ENCODE measurements at places on chromosomes 16 and 17.

DNA sequence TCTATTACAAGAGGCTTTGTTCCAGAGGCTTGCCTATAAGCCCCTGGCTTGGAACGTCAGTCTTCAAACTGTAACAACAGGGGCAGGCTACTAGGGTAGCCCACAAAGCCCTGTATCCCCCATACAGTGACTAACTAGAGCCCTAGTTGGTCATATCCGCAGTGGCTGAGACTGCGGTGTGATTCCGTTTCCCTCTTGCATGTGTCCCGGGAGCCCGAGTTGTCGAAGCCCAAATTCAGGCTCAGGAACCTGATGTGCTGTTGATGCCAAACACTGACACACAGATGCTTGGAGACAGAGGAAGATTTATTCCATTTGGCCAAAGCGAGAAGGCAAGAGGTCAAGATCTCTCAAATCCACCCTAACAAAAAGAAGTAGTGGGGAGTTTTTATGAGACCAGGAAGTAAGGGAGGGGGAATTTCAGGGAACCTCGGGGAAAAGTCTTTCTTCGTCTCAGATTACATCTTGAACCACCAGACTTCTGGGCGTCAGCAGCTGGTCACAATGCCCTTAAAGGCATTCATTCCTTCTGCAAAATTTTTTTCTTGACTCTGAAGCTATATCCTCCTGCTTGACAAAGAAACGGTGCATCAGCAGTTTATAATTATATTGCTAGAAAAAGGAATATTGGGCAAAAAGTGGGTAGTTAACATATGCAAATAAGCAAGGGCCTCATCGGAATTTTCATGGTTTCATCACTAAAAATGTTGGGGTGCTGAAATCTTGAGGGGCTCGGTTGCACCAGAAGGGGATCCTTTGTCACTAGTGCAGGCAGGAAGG, 879 bp downstream of the SLFN5 start:
- DNase-seq = peak; percentile 11

DNA sequence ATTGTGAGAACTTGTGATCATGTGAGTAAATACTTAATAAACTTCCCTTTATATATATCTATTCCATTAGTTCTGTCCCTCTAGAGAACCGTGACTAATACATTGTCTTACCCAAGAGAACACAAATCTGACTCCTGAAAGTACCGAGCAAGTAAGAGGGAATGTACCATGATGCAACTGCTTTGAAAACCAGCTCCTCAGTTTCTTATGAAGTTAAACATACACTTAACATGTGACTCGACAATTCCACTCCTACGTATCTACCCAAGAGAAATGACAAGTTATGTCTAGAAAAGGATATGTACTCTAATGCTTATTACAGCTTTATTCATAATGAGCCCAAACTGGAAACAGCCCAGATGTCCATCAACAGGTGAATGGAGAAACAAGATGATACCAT, 8.8 kb upstream of the GJD3 start:
- DNase-seq = no peak

- DNase-seq = no peak
These were observed 51.3 kb downstream of the FTO start for GRCh38 chr16:53755026-53755910.

DNA sequence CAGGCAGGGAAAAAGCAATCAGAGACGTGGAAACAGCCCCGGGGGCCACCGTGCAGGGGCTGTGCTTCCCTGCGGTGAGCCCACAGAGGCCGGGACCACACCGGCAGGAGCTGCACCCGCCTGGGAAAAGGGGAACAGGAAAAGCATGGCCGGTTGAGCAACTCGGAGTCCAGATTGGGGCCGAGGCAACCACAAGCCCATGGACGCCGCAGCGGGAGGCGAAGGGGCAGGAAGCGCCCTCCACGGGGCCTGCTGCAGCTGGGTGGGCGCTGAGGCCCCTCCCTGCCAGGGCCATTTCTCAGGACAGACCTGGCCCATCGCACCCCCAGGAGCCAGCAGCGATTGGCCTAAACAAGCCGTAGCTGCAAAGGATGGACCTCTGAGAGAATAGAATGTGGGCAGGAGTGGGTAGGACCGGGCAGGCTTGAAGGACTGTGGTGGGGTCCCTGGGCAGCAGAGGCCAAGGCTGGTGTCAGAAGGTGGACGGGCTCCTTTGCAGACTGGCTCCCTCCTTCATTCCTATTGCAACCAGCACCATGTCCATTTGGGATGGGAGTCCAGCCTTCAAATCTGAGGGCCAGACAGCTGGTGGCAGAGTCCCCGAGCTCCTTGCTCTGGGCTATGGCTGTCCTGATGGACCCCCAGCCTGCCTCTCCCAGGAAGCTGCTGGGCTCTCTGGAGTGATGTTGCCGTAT, 30.4 kb downstream of the COX4I1 start:
- DNase-seq = no peak

DNA sequence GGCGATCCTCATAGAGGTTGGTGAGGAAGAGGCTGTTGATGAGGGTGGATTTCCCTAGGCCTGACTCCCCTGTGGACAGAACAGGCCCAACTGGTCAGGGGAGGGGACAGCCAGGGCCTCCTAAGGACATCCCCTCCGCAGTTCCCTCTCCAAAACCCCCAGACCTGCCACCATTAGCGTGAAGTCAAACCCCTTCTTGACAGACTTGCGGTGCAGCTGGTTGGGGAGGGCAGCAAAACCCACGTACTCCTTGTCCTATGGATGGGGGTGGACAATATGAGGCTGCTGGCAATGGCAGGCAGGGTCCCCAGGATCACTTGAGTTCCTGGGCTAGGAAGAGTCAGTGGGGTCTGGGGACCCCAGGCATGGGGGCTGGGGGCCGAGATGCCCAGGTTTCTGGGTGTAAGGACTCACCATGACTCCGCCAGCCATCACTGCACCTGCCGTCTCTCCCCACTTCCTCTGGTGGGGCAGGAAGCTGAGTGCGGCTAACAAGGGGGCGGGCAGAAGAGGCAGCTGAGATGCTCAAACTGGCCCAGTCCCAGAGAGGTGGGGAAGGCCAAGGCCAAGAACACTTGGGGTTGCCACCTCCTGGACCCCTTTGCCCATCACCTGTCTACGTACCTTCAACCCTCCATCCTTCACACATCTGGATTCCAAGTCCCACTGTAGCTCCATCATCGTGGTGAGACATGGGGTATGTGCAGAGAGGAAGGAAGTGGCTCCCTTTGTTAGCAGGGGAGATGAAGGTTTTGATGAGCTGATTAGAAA, at the start of gene SEPTIN1:
SEPTIN1 (minus strand) TSS at position 451 of the 771 bp plus-strand sequence; CDS start at position 432, 19 bp downstream.
- peak; percentile 41 for DNase-seq

- no peak for DNase-seq
These were observed 67.9 kb downstream of the N4BP1 start for GRCh38 chr16:48542020-48542473.

DNA sequence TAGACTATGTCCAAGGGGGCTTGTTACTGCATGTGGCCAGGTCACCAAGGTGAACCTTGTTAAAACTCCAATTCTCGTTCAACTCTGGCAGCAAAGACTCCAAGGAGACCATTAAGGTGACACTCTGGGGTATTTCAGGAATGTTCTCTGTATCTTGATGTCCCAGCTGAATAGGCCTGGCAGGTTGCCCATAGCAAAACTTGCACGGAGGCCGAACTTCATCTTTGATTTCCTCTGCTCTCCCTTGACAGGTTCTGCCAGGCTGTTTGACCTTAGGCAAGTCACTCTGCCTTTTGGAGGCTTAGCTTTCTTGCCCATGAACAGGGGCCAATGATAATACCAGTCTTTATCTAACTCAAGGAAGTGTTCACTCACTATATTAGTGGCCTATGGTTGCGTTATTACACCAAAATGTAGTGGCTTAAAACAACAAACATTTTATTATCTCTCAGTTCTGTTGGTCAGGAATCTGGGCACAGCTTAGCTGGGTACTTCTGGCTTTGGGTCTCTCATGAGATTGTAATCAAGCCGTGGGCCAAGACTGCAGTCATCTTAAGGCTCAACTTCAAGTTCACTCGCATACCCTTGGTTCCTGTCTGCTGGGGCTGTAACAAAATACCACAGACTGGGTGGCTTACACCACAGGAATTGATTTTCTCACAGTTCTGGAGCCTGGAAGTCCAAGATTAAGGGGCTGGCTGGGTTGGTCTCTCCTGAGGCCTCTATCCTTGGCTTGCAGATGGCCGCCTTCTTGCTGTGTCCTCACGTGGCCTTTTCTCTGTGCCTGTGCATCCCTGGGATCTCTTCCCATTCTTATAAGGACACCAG, 168.5 kb downstream of the UTP18 start:
- no peak for DNase-seq

- DNase-seq = no peak
These were observed 46.3 kb downstream of the MRC2 start for GRCh38 chr17:62673614-62674362.

DNA sequence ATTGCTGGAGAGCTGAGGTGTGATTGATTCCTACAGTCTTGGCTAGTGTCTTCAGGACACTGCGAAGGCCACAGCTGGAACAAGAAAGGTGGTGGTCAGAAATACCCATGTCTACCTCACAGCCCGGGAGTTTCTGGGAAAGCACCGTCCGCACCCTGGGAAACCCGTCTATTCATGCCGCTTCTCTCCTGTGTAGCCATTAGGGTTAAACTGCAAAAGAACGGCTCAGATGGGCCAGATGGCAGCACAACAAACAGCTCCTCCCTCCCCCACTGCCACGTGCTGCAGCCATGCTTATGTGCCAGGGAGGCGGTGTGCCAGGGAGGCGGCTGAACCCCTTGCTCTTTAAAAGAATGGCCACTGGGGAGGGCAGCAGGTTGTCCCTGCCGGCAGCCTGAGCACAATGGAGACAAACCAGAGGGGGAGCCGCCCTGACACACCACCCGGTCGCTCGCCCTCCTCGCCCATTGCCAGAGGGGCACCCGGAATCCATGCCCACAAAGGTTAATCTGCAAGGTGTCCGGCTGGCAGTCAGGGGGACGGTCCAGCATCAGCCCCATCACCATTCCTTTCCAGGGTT, 65.2 kb downstream of the CYTH1 start:
- peak; percentile 21 for DNase-seq

DNA sequence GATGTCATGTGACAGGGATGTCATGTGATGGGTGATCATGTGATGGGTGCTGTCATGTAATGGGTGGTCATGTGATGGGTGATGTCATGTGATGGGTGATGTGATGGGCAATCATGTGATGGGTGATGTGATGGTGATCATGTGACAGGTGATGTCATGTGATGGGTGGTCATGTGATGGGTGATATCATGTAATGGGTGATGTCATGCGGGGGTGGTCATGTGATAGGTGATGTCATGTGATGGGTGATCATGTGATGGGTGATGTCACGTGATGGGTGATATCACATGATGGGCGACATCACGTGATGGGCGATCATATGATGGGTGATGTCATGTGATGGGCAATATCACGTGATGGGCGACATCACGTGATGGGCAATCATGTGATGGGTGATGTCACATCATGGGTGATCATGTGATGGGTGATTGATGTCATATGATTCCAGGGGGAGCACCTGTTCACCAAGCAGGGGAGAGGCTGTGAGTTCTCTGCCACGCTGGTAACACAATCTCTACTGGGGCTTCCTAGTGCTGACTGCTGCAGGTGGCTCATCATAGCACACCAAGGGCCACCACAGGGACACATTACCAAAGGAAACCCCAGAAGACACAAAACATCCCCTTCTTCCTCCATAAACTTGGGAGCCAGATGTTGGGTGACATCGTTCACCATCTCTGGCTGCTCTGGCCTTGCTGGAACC, 16.5 kb downstream of the CD300LB start:
- DNase-seq = no peak

- no peak for DNase-seq
These were observed 26.5 kb upstream of the C16orf87 start for GRCh38 chr16:46857368-46857945.

DNA sequence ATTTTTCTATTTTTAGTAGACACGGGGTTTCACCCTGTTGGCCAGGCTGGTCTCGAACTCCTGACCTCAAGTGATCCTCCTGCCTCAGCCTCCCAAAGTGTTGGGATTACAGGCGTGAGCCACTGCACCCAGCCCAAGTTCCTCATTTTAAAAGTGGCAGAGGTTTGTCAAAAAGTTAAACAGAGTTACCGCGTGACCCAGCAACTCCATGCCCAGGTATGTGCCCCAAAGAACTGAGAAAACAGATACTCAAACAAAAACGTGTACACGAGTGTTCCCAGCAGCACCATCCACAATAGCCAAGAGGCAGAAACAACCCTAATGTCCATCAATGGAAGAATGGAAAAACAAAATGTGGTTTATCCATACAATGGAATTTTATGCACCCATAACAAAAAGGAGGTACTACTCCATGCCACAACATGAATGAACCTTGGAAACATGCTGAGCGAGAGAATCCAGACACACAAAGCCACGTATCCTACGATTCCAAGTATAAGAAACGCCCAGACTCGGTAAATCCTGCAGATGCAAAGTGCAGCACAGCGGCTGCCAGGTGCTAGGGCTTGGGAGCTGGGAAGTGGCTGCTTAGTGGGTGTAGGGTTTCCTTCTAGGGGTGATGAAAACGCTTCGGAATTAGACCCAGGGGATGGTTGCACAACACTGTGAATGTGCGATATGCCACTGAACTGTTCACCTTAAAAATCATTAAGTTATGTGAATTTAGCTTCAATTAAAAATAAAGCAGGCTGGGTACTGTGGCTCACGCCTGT, 24.8 kb downstream of the ADCY9 start:
- no peak for DNase-seq

DNA sequence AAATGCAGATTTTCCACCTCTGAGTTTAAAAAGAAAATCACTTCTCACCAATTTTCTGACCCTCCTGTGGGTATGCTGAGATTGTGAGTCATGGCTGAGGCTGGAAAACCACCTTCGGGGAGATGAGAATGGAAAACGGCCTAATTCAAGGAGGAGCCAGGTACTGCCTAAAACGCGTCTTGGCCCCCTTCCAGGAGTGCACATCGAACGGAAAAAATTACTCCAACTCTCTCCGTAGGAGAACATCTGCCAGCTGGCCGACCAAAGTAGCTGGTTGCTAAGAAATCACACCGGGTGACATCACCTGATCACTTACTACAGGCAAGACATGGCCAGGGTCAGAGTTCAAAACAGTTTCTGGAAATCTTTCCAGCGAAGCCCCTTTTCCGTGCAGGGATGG, 107.6 kb downstream of the ZNF423 start:
- no peak for DNase-seq

DNA sequence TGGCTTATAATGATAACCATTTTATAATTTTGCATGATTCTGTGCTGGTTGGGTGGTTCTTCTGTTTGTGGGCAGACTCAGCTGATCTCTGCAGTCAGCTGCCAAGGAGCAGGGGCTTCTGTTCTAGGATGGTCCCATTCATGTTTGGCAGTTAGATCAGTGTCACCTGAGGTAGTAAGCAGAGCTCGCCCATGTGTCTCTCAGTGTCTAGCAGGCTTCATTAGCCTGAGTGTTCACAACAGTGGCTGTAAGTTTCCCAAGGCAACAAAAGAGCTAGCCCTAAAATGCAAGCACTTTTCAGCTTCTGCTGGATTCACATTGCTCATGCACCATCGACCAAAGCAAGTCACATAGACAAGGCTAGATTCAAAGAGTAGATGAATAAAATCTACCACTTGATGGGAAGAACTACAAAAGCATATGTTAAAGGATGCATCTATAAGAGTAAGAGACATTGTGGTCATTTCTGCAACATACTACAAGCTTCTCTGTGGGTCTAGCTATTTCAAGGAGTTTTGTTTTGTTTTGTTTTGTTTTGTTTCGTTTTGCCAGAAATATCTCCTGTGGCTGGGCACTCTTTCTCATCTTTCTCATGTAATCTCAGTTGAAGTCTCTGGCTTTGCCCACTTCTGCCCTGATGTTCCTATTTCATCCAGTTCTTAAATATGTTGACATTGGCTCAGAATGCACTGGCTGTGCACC, 180.8 kb downstream of the HS3ST4 start:
- DNase-seq = no peak

- no peak for DNase-seq
These were observed 76.3 kb downstream of the GAS7 start for GRCh38 chr17:10121971-10122707.

Data from effector CD8-positive, alpha-beta T cell (primary cell).